Amygdala (tissue), 56 donors: ENCODE measurements at places on chromosomes 2 and 18.
A peak's percentile ranks its signal among the peaks of the same experiment; 100 is the strongest.

DNA sequence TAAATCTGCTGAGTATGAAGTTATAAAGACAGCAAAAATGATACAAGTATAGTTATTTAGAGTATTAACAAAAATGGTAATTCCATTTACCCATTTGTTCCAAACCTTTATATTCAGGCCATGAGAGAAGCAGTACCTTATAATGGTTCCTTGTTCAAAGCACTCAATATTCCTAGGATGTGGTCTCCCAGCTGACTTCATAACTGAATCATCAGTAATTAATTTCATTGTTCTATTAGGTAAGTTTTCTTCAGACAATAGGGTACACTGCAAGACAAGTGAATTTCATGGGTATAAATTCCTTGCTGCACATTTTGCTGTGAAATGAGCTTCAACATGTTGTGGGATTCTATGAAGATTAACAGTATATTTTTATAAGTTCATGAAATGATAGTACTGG lies 550.8 kb upstream of the ZEB2 start:
- DNase-seq: no peak

DNA sequence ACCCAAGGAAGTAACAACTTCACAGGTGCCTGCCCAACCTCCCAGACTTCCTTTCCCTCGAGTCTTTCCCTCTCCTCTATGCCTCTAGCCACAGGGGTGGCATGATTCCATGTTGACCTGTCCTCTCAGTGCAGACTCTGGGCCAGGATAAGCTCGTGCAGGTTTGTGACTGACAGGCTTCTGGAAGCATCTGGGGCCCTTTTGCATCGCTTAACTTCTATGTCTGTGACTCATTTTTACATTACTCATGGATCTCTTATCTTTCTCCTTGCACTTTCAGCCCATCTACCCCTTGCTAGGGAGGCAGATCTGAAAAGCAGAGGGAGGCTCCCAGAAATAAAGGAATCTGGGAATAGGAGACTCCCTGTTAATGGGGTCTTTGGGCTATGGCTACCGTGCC lies 98.5 kb upstream of the RIOK3 start:
- no peak for DNase-seq

DNA sequence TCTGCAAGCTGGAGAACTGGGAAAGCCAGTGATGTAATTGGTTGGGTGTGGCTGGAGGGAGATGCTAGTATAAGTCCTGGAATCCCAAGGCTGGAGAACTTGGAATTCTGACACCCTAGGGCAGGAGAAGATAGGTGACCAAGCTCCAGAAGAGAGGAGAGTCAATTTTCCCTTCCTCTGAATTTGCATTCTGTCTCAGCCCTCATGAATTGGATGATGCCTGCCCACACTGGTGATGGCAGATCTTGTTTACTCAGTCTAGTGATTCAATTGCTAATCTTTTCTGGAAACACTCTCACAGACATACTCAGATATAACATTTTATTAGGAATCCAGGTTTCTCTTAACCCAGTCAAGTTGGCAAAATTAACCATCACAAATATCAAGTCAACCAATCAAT lies 287.2 kb downstream of the RDH14 start:
- DNase-seq: no peak

- no peak for DNase-seq
Observed at GRCh38 chr2:120448961-120449810, 103.2 kb downstream of the INHBB start.

- DNase-seq: no peak
Observed at GRCh38 chr2:78940998-78941397, 84.5 kb upstream of the REG3G start.

DNA sequence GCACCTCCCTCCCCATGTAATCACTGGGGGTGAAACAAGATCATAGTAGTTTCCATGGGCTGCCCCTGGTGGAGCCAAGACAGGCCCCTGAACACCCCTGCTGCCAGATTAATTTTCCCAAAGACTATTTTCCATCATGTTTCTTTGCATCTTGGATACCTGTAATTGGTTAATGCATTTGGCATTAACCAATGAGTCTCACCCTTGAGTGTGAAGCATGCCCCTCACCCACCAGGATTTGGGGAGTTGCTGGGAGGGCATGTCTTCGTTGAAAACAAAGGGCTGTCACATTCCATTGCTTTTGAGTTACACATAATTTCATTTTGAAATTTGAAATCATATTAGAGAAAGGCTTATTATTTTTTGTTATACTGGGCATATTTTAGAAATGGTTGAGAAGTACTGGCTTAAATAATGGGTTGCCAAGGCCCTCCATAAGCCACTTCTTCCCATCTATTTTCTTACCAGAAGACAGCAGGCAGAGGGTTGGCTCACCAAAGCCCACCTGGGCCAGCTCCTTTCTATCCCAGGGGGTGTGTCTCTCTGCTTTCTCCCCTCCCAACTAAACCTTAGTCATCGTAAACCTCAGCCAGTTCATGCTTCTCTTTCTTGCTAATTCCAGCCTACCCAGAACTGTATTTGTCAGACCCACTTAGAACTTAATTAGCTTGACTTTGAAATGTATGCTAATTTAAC lies 51.8 kb downstream of the ATIC start:
- no peak for DNase-seq

DNA sequence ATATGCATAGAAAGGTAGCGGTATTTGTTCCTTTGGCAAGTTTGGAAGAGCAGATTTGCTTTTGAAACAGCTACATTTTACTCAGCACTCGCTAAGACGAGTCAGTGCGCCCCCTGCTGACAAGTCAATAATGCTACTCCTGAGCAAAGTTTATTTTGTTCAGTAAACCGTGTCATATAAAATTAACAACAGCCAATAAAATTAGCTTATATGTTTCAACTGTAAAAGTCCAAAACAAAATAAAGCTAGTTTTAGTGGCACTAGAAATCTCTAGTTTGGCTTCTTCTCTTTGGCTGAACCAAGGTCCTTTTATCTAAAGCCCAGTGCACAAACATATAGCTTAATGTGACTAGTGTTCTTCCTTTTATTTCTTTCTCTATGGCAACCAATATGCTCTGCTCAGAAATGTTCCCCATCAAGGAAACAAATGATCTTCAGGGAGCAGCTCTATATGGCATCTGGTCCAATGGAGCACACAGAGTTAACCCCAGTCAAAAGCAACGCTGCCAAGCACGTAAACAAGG lies 4.2 kb upstream of the POU3F3 start:
- peak; percentile 62 for DNase-seq

DNA sequence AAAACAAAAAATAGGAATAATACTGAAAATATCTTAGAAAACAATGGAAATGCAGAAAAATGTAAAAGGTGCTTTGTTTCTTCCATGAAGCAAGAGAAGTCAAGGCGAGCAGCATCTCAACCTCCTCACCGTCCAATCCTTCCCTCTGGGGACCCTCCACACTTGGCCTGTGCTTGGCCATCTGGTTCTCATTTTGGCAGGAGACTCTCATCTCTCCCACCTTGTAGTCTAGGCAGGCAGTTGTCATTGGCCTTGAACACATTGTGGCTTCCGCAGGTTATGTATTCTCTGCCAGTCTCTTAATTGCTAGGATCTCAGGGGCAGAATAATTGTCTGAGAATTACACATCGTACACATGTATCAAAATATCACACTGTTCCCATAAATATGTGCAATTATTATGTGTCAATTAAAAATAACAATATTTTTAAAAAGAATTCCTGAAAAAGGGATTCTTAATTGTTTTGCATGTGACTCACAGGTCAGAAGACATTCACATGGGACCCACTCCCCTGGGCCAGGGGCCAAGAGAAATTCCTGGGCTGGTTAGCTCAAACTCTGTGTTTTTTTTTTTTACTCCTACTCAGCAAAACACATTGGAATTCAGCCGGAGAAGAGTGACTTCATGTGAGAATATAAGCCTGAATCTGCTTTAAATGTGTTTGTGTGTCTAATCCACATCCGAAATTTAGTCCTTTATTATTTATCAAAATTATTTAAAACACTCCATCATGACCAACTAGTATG lies 14.0 kb upstream of the ANKRD62 start:
- DNase-seq: no peak

GRCh38 chr2:237591141-237591881 lies 777 bp upstream of the RAB17 start:
- no peak for DNase-seq

GRCh38 chr2:190819840-190820301 lies 60.8 kb upstream of the GLS start:
- DNase-seq: no peak

DNA sequence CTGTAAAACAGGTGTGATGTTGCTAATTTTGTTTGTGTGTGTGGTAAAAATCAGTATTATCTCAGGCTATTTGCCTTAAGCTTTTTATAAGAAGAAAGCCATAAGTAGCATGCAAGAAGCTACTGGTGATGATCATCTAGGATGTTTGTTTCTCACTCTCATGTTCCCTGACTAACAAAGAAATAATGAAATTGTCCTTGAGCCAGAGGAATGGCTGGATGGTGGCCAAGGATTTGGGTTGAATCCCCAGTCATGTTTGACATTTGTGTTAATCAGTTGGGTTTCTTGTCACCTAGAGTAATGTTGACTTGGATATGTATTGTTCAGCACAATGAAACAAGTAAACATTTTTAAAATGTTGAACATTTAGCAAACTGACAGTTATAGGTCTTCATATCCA lies 496.8 kb upstream of the ZEB2 start:
- DNase-seq: no peak

DNA sequence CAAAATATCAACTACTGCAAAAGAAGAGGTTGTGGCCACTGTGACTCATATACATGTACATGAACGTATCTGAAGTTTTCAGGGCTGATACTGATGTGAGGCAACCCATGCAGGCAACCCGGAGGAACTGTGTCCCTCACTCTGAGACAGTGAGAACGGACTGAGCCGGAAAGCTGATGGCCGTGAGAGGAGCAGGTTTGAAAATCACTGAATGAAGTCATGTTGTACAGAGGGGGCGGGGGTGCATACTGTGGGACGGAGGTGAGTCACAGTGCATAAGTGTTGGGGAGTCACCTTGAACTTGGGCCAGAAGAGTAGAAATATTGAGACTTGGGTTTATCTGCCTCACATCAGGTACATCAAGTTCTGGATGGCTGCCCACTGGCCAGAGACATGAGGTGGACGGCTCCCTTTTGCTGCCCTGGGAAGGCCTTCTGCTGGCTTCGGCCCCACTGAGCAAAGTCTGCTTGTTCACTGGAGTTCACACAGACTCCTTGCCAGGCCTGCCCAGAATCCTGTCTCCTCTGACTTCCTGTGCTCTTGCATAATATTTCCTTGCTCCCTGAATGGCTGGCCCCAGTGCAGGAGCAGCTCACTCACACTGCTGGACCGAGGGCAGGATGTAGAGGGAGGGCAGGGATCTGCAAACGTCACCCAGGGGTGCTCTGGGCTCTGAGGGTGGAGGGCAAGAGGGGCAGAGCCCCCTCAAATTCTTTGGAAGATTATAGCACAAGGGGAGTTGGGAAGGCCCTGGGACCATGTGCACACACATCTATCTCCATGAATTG lies 18.1 kb downstream of the EPAS1 start:
- DNase-seq: no peak

DNA sequence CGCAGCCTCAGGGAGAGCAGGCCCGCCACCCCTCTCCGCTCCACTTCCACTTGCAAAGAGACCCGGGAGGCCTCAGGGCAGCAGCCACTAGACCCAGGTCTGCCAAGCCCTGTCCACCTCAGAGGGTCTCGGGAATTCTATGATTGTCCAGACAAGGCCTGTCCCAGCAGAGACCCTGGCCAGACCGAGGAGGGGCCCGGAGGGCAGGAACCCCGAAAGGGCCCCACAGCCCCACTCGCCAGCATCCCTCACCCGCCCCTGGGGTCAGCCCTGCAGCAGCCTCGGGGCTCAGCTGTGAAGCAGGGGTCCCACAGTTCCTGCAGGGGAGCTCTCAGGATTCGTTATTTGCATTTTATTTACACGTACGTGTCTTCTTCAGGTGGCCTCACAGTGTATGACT lies 269.5 kb downstream of the EIPR1 start:
- DNase-seq: no peak

DNA sequence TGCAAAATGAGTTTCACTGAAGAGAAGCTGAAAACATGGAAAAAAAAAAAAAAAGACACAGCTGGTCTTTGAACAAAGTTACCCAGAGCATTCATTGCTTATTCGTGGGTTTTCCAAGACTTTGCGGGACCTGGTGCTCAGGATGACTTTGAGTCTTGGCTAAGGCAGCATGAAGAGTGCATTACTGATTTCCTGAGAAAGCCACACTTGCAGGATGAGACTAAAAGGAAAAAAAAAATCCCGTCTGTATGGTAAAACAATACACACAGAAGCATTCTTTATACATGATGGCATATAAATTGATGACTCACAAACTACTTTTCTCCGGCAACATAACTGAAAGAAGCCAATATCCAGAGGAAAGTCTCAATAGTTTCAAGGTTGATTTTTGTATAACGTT lies 195.4 kb downstream of the SPP2 start:
- DNase-seq: no peak

DNA sequence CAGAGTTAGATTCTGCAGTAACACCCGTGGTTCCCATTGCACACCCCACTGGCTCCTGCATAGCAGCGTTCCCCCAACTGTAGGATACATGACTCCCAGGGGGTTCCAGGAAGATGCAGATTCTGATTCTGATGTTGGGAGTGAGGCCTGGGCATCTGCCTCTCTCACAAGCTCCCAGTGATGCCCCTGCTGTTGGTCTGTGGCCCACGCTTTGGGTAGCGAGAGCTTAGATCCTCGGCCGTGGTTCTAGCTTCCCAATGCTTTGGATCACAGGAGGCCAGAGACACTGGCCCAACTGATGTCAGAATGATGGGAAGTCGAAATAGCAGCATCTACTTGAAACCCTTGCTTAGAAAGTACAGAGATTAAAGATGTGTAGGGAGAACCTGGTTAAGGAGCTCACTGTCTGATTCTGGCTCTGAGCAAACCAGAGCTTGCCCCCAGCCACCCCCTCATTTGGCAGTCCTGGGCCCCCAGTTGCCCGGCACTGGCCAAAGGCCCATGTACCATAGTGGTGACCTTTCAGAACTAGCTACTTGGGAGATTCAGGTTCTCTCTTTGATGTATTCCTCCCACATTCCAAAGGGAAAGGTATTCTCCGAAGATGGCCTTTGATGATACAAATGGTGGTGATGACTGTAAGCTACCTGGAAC lies 197.5 kb downstream of the FAM210A start:
- no peak for DNase-seq

- DNase-seq: no peak
Observed at GRCh38 chr18:5058768-5059695, 138.0 kb downstream of the AKAIN1 start.

DNA sequence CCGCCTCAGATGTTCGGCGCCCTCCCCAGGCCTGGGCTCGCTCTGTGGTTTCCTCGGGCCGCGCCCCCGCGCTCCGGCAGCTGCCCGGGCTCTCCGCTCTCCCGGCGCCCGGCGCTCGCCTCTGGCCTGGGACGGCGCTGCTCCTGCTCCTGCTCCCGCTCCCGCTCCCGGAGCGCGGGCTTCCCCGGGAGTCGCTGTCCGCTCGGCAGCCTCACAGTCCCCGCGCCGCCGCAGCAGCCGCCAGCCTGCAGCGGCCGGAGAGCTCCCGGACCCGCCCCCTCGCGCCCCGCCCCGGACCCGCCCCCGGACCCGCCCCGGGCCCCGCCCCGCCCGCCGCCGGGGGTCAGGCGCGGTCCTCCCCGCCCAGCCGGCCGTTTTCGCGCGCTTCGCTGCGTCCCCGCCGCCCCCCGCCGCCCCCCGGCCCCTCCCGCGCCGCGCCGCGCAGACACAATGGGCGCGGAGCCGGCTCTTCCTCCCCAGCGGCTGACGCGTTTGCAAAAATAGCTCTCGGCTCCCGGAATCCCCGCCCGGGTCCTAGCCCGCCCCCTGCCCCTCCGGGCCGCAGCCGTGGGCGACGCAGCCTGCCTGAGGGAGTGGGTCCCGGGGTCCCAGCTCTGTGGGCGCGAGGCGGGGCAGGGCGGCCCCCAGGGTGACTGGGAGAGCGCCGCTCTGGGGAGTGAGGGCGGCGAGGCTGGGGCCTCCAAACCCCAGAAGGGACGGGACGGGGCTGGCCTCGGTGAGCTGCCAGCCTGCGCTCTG lies at the start of gene ARL4C:
ARL4C (minus strand) TSS at position 247 of the 759 bp plus-strand sequence. CDS start 495 bp downstream, outside the sequence.
- DNase-seq: peak; percentile 72
